ENCODE measurements at places on chromosomes 2 and 18.

DNA sequence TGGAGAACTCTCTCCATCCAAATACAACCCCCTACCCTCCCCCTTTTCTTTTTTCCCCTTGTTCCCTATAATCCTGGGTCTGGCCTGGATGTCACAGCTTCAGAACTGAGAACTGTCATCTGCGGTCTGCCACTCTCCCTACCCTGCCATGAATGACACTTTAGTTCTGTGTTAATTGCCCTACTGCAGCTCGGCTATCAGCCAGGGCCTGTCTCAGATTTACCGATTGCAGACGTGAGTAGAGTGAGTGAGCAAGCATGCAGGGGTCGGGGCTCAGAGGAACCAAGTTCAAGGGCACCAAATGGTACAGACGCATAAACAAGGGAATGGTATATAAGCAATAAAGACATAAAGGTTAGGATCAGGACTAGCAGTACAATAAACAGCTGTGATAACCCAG is 967.8 kb downstream of the BCL11A start:
- no peak for DNase-seq

- no peak for DNase-seq
Measured at GRCh38 chr18:26309281-26309680, 83.0 kb downstream of the TAF4B start.

- no peak for DNase-seq
Measured at GRCh38 chr18:8813611-8814010, 108.3 kb downstream of the MTCL1 start.

DNA sequence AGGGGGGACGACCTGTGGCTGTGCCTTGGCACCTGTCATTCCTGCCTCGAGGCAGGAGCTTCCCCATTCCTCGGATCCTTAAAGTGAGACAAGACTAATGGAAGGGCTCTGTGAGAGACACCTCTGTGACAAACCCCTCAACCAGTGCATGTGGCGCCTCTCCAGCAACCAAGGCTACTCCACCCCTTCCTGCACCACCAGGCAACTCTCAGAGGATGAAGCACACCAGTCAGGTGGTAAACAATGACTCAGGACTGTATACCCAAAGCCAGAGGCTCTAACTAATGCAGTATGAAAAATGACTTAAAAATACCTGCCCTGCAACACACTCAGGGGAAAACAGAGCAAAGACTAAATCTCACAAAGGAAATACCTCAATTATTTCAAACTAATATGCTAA is 136.9 kb downstream of the UXS1 start:
- DNase-seq = no peak

DNA sequence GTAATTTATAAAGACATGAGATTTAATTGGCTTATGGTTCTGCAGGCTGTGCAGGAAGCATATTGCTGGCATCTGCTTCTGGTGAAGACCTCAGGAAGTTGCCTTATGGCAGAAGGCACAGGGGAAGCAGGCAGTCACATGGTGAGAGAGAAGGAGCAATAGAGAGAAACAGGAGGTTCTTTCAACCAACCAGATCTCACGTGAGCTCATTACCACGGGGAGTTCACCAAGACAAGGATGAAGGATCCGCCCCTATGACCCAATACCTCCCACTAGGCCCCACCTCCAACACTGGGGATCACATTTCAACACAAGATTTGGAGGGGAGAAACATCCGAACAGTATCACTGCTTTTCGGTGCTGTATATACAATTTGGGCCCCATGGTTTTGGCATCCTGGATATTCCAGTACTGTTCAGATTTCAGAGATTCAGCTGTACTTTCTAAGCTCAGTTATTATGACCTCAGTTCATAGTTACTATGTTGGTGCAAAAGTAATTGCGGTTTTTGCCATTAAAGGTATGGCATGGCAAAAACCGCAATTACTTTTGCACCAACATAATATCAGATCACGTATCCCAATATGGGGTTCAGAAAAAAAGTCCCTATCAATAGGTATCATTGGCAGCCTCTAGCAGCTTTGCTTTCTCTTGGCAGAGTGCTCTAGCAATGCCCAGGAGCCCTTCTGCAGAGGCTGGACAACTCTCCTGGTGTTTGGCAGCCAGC is 189.6 kb upstream of the SIX3 start:
- DNase-seq = no peak

GRCh38 chr18:13361431-13361830 is 142.9 kb downstream of the LDLRAD4 start:
- DNase-seq = no peak

- DNase-seq = no peak
Measured at GRCh38 chr2:203728321-203728720, 21.9 kb downstream of the CD28 start.

DNA sequence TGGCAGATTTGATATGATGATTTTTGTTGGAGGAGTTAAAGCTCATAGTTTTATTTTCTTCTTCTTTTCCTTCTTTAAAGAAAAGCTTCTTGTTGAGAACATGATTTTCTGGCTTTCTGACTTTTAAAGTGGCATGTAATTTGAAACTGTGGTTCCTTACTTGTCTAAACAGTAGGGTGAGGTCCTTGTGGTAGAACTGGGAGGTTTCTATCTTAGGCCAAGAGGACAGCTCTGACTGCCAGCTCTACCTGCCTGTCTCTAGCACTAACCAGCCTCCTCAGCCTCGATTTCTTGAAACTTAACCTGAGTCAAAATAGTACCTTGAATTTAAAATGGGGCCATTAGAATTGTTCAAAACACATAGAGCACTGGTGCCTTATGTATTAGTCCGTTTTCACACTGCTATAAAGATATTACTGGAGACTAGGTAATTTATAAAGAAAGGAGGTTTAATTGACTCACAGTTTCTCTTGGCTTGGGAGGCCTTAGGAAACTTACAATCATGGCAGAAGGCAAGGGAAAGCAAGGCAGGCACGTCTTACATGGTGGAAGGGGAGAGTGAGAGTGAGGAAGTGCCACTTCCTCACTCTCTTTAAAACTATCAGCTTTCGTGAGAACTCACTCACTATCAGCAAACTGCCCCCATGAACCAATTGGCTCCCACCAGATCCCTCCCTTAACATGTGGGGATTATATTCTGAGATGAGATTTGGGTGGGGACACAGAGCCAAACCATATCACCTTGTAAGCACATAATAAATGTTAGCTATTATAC is 119.0 kb downstream of the CERS6 start:
- no peak for DNase-seq

DNA sequence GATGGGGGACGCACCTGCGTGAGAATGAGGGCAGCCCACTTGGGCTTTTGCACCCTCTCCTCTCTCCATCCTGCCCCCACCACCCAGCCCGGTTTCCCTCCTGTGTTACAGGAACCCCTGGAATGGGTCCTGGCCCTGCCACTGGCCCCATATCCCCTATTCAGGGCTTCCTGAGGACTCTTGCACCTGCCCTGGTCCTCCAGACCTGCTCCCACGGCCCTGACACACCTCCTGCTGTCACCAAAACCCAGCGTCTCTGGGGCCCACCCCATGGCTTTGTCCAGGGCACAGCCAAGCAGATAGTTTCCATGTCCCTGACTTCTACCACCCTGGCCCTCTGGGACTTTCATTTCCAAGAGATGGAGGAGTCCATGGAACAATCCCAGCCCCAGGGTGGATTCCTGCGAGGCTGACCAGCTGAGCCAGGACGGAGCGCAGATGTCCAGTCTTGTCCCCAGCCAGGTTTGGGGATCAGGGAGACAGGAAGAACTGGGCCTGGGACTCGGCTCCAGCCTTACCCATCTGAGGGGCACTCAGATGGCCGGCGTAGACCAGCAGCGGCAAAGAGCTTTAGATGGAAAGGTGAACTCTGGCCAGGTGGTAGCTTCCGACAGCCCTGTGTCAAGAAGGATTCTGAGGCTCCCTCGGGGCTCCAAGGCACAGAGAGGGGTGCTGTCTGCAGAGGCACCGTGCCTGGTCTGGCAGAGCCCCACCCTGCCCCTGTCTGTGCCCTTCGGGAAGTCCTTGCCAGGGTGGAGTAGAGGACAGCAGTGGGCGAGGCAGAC is 12.0 kb downstream of the GPR35 start:
- peak; percentile 33 for DNase-seq

DNA sequence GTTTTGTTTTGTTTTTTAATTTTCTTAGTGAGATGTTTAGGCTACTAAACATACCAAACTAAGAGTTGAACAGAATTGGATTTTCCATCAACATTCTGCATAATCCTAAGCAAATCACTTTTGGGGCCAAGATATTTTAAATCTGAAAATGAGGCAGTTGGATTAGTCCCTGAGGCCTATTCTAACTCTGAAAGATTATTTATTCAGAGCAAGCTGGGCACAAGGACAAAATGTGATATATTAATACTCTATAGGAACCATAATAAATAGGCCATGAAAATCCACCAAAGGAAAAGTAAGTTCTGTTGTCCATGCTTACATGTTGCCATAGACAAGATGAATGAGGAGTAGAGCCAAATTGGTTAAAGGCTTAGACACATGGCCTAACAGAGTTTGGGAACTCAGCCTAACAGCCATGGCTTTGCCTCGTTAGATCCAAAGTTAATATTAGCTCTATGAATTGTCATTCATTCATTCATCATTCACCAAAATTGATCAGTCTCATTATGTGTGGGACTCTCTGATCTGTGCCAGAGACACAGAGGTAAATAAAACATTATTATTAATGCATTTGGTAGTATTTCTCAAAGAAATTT is 183.5 kb downstream of the SCG2 start:
- no peak for DNase-seq

DNA sequence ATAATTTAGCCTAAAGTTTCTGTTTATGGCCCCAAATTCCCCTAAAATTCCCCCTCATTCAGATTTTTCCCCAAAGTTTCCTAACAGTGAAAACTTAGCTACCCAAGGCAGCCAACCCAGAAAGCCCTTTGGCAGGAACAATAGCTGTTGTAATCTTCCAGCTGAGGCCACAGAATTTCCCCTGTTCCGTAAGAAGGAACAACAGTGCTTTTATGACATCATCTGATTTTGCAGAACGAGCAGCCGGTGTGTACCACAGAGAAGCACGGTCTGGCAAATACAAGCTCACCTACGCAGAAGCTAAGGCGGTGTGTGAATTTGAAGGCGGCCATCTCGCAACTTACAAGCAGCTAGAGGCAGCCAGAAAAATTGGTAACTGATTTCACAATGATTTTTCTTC is 6.3 kb downstream of the TNFAIP6 start:
- DNase-seq = no peak

DNA sequence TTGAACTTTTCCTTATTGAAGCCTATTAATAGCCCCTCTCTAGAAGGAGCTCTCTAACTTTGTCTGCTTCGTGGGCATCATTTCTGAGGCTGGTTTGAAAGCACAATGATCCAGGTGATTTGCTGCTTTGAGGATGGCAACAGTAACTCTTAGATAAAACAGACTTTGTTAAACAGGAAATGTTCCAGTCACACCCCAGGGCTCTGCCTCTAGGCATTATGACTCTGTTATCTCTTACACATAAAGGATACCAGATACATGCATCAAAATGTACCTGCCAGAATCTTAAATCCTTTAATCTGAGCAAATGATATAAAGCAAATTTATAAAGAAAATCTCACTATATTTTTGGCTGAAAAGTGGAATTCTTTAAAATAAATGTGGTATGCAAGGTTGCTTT is 52.3 kb downstream of the GAD1 start:
- no peak for DNase-seq

GRCh38 chr2:46420945-46421344 is 58.4 kb upstream of the TMEM247 start:
- DNase-seq = no peak

DNA sequence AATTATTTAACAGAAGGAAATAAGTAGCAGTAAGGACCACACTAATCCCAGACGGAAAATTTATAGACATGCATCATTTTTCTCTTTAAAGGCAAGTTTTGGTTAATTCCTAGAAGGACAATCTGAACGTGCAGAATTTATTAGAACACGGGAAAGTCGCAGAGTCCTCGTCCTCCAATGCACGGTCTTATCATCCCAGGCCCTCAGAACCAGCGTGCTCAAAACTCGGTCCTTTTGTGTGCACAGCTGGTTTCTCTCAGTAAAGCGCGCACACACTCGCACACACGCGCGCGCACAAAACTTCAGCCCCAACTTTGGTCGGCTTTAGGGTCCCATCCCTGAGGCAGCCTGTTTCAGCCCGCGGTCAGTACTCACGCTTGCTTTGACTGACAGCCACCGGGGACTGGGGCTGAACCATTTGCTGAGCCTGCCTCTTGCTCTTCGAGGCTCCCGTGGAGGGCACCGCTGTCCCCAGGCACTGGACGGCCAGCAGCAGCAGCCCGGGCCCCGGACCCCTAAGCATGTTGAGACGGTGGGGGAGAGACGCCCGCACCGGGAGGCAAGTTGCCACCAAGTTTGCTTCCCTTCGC is 493 bp downstream of the FN1 start:
- DNase-seq = peak; percentile 77

- DNase-seq = no peak
Measured at GRCh38 chr2:48515513-48515985, 14.4 kb upstream of the STON1 start.

DNA sequence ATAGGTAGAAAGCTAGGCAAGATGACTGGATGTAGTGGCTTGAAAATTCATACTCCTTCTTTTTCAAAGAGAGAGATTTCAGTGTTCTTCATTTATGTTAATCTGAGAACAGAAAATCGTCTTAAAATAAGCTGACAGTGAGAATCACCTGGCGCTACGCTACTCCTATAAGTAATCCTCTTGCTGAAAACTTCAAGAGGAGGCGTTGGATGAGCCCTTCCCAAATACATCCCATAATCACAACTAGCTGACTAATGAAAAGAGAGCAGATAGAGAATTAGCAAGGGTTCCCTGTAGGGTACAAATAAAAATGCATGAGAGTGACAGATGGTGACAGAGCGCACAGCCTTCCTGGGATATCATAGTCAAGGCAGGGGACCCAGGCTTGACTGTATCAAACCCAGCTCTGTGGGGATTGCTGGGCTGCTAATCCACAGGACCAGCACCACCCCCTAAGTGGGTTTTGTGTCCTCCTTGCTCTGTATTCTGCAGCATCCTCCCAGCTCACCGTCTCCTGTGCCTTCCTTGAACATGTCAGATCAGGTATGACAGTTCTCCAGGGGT is 280.2 kb downstream of the SP3 start:
- no peak for DNase-seq

DNA sequence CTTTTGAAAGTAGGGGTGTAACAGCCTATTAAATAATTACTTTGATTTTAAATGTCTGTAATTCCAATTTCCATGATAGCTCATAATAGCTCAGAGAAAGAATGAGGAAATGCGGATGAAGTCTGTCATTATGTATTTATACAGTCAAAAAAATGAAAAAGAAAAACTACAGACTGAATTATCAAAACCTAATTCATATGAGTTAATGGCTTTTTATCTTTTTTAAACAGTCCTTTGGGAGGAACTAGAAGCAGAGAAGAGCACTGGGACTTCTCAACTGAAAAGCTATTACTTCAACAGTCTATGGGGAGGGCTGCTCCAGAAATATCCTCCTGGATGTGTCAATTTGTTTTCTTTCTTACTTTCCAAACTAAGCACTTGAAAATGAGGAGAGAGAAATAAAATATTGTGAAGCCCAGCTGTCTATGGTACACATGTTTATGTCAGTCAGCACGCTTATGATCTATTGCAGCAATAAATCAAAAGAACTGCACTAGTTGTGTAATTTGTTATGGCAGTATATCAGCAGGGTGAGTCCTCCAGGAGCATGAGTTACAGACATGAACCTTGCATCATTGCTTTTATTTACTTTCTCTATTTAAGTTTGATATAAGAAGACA is 1550.2 kb downstream of the LRP1B start:
- no peak for DNase-seq

- DNase-seq = no peak
Measured at GRCh38 chr2:58239243-58239925, 1.7 kb downstream of the FANCL start.

Measured in right forelimb (tissue), 1 donor.